Epithelial cell of proximal tubule (primary cell): ENCODE measurements at places on chromosomes 7 and 10. TPM values are rescaled to one million over a fixed set of nuclear protein-coding genes. Genes with fewer than 3 reads are reported as not detected.

GRCh38 chr7:104242638-104243037, 34.8 kb upstream of the ORC5 start:
- DNase-seq: no peak

ADAM22 gene
- total RNA-seq: 0.63 and 1.2 TPM in 2 replicates

DNA sequence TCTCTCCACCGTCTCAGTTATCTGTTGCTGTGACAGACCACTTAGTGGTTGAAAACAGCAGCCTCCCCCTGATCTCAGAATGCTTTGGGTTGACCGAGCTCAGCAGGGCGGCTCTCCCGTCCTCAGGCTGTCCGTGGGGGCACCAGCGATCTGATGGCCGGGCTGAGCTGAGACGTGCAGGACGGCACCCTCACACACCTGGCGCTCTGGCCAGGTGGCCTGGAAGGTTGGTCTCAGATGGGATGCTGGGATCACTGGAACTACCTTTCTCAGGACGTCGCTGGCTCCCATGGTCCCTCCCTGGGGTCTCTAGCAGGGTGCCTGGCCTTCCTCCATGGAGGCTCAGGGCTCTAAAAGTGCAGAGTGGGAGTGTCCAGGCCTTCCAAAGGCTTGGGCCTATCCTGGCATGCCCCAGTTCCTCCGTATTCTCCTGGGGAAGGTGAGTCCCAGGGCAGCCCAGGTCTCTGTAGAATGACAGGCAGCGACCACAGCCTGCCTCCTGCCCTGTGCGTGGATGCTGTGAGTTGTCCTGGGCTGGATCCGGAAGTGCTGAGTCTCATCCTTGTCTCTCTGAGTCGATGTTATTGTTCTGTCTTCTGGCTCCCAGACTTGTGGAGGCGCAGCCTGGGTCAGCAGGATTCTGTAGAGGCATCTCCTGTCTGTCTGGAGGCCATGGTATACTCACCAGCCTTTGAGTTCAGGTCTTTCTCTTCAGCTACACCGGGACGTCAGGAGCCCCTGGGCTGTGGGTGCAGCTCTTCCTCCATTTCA, 12.2 kb upstream of the PWWP2B start:
- no peak for DNase-seq

GRCh38 chr7:52547308-52547910, 488.0 kb upstream of the POM121L12 start:
- no peak for DNase-seq

- DNase-seq: no peak
These were observed 77.7 kb downstream of the OTUD1 start for GRCh38 chr10:23516530-23516929.

DNA sequence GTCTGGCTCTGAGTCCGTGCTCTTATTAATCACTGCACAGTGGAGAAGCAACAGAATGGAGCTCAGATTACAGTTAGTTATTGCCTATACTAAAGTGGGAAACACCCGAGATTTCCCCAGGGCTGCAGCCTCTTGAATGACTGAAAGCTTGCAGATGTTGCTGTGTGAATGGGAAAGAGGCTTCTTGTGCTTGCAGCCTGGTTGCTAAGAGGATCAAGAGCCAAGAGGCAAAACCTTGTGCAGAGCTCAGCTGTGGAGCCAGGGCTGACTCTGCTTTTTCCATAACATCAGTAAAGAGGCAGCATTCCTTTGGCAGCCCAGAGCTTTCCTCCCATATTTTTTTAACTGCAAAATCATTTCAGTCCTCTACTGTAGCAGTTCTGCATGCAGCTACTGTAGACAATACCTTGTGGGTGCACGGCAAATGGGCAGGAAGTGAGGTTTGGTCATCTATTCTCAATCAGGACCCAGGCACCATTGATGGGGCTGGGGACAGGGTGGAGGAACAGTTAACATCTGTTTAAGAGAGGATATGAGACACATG, 86.5 kb downstream of the RALA start:
- DNase-seq: peak; percentile 27

- DNase-seq: no peak
These were observed 691.5 kb upstream of the SORCS1 start for GRCh38 chr10:107856047-107856315.

DNA sequence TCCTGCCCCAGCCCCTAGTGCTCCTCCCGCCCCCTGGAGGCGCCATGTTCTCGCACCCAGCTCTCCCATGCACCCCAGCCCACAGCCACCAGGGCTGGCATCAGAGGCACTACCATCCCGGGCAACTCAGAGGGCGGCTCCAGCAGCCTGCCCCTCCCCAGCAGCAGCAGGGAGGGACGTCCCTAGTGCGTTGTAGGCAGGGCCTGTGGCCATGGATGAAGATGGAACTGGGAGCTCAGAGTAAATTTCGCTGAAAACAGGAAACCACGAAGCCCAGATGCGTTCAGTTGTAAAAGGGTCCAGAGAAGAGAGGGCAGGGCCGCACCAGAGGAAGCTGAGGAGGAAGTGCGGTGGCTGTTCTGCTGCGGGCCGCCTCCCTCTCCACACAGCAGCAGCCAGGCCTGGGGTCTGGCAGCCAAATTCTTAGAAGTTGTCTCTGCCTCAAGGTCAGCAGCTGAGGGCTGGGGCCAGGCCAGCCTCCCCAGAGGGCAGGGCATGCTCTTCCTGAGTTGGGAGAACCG, 24.6 kb downstream of the VSIR start:
- no peak for DNase-seq

CYP3A4 gene
- total RNA-seq: not detected in 2 replicates

DNA sequence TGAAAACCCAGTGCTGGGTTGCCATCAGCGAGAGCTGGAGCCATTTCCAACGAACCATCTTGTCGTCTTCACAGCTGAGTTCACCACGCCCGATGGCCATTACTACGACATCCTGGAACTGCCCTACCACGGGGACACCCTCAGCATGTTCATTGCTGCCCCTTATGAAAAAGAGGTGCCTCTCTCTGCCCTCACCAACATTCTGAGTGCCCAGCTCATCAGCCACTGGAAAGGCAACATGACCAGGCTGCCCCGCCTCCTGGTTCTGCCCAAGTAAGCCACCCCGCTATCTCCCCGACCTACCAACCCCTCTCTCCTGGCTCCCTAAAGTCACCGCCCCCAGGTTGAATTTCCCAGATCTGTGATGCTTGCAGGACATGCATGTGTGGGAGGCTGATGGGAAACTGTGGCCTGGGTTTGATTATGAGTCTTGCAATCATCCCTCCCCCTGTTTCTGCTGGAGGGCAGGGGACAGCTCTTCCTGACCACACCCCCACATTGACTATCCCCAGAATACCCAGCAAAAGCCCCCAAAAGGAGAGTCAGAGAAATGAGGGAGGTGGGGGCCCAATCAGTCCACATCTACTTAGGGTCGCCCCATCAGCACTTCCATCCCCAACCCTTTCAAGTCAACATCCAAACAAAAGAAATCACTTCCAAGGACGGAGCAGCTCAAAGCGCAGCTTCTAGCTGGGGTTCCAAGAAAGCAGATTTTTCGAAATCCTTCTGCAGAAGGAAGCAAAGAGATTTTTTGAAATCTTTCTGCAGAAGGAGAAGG, 6.9 kb downstream of the SERPINE1 start:
- no peak for DNase-seq

GRCh38 chr7:45021604-45022296, 21.7 kb downstream of the CCM2 start:
- no peak for DNase-seq

ADD3 gene
- total RNA-seq: 30.0 and 43.8 TPM in 2 replicates

EIF5AL1 gene
- total RNA-seq: 0.35 and 0.43 TPM in 2 replicates

GRCh38 chr10:79128923-79129305, 60.1 kb downstream of the ZMIZ1 start:
- no peak for DNase-seq

UNCX gene
- total RNA-seq: 0.65 and 1.7 TPM in 2 replicates

GRCh38 chr7:6495597-6496262, 48.0 kb upstream of the DAGLB start:
- no peak for DNase-seq

GRCh38 chr7:47322731-47323130, 259.2 kb downstream of the TNS3 start:
- no peak for DNase-seq

- no peak for DNase-seq
These were observed 224.5 kb upstream of the GLI3 start for GRCh38 chr7:42461537-42461936.

TMEM140 gene
- total RNA-seq: 0.36 and 0.46 TPM in 2 replicates

SMC3 gene
- 37.3 and 43.1 TPM in 2 replicates for total RNA-seq

DNA sequence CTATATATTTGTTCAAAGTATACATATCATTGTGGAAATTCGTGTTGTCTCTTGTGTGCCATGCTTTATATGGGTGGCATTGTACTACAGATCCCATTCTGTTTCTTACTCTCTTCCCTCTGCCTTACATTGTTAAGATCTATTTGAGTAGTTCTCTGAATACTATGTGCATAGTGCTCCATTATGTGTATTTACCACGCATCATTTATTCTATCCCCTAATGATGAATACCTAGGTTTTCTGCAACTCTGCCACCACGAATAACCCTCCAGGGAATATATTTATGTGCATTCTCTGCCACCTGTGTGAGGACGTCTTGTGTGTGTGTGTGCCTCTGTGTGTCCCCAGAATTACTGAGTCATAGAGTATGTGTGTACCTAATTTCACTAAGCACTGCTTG, 431.2 kb upstream of the C7orf33 start:
- DNase-seq: no peak

AFAP1L2 gene
- total RNA-seq: 9.6 and 14.2 TPM in 2 replicates

CADPS2 gene
- 4.4 and 5.6 TPM in 2 replicates for total RNA-seq

DNA sequence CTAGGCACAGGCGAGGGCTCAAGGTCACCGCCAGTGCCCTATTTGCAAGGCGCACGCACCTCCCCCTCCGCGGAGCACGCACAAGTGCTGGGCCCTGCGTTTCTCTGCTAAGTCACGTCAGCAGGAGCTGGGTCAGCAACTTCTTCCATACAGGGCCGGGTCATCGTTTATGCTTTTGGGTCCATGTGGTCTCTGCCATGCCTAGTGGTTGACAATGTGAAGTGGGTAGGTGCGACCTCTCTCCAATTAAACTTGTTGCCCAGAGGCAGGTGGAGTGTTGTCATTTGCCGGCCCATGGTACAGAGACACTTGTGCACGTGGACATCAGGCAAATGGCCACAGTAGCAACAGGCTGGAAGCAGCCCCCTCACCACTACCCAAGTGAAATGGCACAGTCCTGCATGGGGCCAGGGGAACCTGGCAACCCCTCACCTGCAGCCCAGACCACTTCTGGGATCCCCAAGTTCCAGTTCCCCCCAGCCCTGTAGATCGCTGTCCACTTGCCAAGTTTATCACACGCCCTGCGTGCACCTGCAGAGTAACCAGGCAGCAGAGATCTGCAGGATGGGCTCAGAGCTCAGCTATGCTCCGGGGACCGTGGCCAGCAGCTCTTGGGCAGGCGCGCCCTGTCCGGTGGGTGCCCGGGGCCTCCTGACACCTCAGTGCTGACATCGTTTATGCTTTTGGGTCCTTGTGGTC, 86.1 kb upstream of the PPP2R2D start:
- no peak for DNase-seq
